Transverse colon (tissue), 4 donors: ENCODE measurements at places on chromosomes 13 and 19. TPM values are rescaled to one million over a fixed set of nuclear protein-coding genes. Genes with fewer than 3 reads are reported as not detected.

ZNF230 gene
- total RNA-seq, result 1.8 TPM

GPR183 gene
- total RNA-seq, result 14.6 TPM

PEAK3 gene
- 1.1 TPM for total RNA-seq

GRCh38 chr13:47897411-47898050 is 103.5 kb downstream of the SUCLA2 start:
- no peak for DNase-seq

DNA sequence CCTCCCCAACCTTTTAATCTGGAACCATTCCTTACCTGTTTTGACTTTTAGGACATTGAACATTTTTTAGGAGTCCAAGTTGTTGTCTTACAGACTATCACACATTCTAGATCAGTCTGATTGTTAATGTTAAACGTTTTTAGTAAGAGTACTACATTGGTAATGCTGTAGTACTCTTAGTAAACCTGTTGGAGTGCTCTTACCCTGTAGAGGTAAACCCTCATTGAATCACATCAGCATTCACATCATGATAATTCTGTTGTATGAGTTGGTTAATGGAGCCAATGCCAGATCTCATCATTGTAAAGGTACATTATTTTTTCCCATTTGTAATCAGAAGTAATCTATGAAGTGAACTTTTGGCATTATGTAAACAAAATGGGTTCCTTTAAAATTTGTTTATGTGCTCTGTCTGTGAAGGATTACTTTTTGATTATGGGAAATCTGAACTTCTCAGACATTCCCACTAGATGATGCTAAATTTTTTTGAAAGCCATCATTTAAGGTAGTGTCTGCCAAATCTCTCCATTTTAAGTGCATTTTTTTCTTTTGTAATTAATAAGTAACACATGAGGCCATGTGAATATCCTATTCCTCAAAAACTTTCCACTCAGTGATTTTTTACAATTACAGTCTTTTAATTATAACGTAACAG is 55.2 kb downstream of the VWA8 start:
- DNase-seq, result no peak

DNA sequence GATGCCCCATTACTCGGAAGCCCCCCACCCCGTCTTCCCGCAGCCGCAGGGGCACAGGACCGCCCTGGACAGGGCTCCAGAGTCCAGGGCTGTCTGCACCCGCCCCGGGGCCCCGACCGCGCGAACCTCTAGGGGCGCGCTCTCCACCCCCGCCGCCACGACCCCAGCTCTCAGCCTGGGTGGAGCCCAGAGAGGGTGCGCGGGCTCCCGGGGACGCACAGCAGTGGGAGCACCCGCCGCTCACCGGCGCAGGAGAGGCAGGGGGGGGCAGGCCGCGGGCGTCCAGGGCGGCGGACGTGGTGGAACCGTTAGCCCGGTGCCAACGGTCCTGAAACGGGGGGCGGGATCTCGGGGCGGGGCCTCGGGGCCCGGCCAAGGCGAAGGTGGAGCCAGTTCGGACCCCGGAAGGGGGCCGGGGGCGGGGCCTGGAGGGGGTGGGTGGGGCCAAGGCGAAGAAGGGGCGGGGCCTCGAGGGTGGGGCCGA is at the start of gene ATP8B3:
TSS of gene ATP8B3 (minus strand) at position 335 of the 484 bp plus-strand sequence. CDS start 540 bp downstream, outside the sequence.
- DNase-seq, result no peak

DNA sequence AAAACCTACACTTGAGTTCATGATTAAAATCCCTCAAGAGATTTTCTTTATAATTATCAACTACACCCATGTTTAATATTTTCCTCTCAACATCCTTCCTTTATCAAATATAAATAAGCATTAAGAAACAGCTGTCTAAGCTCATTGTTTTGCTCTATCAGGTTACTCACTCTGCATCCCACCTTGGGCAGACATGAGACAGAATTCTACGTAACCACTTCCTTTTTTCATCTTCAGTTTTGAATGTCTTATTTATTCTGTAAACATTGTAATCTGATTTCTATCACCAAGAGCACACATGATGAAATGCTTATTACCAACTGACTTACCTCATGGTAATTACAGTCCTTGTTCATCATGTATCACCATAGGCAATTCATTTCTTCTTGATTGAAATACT is 1256.6 kb upstream of the ATXN8OS start:
- DNase-seq, result no peak

DNA sequence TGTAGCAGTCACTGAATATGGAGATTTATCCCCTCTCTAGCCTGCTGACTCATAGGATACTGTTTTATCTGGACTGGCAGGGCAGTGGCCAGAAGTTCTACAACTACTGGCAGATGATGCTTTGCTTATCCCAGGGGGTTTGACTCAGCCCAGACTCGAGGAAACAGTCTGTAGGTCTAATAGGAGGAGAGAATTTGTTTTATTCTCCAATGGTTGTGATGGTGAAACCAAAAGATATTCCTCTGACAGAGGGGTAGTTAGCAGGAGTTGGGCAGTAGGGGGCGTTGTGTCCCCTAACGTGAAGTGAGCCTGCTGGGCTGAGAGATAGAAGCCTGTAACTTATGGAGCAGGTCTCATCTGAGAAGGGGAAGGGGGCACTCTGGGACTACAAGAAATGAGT is 74.9 kb downstream of the WTIP start:
- DNase-seq, result peak; percentile 18

GRCh38 chr13:95740979-95741320 is 64.0 kb downstream of the DNAJC3 start:
- no peak for DNase-seq

GRCh38 chr13:23377983-23378632 is 55.4 kb downstream of the SACS start:
- DNase-seq, result peak; percentile 19
